ENCODE measurements at places on chromosomes 11 and 22.
A peak's percentile ranks its signal among the peaks of the same experiment; 100 is the strongest.

- DNase-seq = no peak
These were observed at the start of gene SIPA1 for GRCh38 chr11:65637794-65638419. Gene SIPA1, plus strand, starts transcription at chr11:65638101. Its CDS starts 2,821 bp downstream, at chr11:65640922.

GRCh38 chr11:87444993-87445392, 407.3 kb downstream of the TMEM135 start:
- no peak for DNase-seq

DNA sequence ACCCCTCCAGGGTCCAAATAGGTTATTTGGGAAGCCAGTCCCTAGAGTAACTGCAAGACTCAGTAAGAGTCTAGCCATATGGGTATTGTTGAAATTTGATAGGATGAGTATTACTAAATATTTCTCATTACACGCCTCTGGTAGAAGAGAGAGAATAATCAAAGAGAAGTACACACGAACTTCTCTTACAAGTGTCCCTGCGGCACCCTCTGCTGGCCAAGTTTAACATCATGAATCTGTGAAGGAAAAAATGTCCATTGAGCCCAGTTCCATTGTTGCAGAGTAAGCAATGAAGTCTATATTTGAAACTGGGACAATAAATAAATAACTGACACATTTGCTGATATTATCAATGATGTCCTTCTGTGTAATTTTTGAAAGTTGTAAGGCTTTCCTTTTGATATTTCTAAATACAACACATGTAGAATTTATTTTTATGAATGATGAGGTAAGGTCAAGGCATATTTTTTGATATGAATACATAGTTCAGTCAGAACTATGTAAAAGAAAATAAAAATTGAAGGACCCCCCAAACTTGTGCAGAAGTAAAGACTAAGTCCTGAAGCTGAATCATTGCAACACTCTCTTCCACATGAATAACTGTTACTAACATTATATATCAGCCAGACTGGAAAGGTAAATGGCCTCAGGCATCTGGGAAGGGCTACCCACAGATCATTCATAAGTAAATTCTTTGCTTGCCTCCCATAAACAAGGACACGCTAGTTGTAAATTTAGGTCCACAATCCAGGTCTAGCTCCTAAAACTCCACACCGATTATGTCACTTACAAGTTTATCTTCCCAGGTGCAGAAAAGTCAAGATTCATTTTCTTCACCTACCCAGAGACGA, 10.0 kb downstream of the OR51L1 start:
- DNase-seq = peak; percentile 32

GRCh38 chr11:123212406-123212805, 17.4 kb upstream of the CLMP start:
- no peak for DNase-seq

GRCh38 chr11:235609-235996, 539 bp downstream of the SIRT3 start:
- peak; percentile 25 for DNase-seq

GRCh38 chr11:72684236-72684912, 10.2 kb upstream of the PDE2A start:
- DNase-seq = no peak

GRCh38 chr22:45455621-45456020, 42.1 kb downstream of the RIBC2 start:
- DNase-seq = no peak

DNA sequence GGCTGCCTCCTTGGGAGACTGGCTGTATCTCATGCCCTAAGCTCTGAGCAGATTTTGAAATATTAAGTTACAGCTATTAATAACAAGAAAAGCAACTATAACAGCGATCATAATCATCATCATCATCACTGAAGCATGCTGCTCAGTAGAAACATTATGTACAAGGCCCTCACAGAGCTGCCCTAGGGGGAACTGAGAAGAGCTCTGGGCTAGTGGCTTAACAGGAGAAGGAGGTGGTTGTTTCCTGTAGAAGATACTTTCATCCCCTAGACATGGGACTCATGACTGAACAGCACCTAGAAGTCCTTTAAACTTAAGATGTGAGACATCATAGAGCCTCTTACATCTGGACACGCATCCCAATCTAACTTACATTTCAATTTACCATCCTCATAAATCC, 332.8 kb upstream of the PLET1 start:
- no peak for DNase-seq

GRCh38 chr11:84497981-84498411, 1129.1 kb downstream of the DLG2 start:
- DNase-seq = no peak

- no peak for DNase-seq
These were observed 6.3 kb downstream of the OSBPL5 start for GRCh38 chr11:3158821-3159220.

- DNase-seq = no peak
These were observed 2.2 kb downstream of the RAD9A start for GRCh38 chr11:67393990-67394389.

GRCh38 chr11:134517115-134517514, 105.1 kb upstream of the B3GAT1 start:
- no peak for DNase-seq

DNA sequence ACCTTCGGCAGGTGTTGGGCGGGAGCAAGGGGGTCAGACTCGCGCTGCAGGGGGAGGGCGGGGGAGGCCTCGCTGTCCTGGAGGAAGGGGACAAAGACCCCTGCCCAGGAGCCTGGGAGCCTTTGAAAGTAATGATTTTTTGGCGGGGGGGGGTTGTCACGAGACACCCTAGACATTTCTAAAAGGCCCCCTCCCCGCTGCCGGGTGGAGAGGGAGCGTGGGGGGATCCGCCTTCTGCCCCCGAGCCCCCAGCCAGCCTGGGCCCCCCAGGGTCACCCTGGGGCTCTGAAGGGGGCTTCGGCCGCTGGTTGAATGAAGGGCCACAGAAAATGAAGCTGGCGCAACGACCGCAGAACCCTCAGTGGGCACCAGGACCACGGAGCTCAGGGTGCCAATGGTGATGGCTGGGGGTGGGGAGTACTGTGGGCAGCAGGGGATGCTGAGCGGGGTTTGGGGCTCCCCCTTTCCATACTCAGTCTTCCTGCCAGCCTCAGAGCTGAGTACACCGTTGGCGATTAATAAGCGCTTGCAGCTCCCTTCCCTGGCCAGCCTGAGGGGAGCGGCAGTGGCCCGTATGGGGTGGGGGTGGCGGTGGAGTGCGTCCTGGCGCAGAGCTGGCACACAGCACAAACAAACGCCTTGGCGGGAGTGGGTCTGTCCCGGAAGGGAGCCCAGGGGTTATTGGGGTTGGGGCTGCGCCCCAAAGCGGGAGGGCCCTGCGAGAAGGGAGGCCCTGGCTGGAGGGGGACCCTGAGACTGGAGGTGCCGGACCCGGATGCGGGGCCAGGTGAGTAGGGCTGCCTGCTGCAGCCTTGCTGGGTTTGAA, 1.2 kb upstream of the DUSP8 start:
- DNase-seq = no peak
